ENCODE measurements at places on chromosomes 11 and 22. TPM values are rescaled to one million over a fixed set of nuclear protein-coding genes. Genes with fewer than 3 reads are reported as not detected.

- no peak for DNase-seq
Measured at GRCh38 chr11:118998388-118998717, 415 bp downstream of the CENATAC start.

- DNase-seq = no peak
Measured at GRCh38 chr11:12581923-12582322, 92.3 kb upstream of the TEAD1 start.

Gene TIMP3
- 69.8 TPM for total RNA-seq

Gene SCGB1D2
- not detected for total RNA-seq

DNA sequence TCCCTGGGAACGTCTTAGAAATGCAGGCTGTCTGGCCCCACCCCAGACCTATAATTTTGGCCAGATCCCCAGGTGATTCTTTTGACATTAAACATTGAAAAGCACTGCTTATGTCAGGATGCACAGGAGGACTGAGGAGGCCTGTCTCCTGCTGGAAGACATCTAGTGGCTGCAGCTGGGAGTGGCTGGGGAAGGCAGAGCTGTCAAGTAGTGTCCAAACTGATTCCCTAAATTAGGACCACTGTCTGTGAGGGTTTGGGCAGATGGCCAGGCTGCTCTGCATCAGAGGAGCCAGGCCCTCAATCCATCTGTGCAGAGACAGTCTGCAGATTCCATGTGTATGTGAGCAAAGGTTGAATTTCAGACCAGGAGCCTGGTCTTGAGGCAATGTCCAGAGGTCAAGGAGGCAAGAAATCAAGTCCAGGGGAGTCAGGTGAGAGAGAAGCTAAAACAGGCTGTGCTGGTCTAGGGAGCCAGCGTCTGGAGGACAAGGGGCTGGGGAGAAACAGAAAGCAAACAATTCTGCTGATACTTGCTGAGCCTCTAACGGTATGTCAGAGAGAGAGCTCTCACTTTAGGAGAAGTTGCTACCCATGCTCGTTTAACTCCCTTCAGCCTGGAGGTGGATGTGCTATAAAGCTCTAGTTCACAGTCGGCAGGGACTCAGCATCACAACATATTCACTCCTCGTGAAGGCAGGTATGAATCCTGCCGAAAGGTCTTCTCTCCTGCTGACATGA, 15.3 kb upstream of the SYTL2 start:
- no peak for DNase-seq

DNA sequence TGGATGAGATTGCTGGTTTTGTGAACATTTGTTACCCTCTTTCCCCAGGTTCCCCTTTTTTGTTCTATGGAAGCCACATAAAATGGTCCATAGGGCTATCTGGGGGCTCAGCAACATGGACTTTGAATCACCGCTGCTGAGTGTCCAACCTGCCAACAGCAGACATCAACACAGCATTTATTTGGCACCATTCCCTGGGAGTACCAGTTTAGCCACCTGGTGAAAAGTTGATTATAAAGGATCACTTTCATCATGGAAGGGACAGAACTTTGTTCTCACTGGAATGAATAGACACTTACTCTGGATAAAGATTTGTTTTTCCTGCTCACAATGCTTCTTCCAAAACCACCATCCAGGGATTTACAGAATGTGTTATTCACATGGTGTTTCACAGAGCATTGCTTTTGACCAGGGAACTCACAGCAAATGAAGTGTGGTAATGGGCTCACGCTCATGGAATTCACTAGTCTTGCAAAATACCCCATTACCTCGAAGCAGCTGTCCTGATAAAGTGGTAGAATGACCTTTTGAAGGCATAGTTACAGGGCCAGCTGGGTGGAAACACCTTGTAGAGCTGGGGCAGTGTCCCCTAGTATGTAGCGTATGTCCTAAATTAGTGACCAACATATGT, 43.9 kb downstream of the ADM start:
- DNase-seq = no peak

Gene SLC22A9
- total RNA-seq = not detected

Measured in glomerular endothelial cell (primary cell).